Activated CD4-positive, CD25-positive, alpha-beta regulatory T cell (primary cell): ENCODE measurements at places on chromosomes 2 and 18.

DNA sequence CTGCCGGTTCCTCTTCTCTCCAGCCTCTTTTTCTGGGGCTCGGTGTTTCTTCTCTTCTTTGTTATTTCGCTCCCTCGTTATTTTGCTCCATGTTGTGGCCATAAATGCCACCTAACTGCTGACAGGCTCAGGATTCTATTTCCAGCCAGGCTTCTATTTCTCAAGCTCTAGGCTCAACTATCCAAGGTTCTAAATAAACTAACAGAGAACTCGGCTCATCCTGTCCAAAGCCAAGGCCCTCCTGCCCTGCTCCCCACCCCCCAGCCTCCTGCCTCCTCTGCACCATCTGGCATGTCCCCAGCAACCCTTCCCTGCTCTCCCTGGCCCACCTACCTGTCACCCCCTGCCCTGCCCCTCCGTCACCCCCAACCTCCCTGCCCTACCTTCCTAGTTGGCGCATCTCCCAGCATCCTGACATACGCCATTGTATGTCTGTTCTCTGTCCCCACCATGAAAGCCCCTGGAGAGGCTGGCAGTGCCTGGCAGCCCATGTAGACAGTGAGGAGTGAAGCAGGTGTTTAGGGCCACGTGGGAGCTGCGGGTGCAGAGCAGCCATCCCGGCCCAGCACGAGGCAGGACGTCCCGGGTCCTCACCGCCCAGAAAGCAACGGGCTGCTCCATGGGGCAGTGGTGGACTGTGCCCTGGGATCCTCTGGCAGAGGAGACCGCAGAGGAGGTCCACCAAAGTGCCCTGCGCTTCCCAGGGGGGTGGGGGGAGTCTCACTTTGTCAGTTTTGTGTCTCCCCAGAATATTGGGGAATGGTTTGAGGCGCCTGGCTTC lies 186.9 kb downstream of the TWIST2 start:
- no peak for DNase-seq

DNA sequence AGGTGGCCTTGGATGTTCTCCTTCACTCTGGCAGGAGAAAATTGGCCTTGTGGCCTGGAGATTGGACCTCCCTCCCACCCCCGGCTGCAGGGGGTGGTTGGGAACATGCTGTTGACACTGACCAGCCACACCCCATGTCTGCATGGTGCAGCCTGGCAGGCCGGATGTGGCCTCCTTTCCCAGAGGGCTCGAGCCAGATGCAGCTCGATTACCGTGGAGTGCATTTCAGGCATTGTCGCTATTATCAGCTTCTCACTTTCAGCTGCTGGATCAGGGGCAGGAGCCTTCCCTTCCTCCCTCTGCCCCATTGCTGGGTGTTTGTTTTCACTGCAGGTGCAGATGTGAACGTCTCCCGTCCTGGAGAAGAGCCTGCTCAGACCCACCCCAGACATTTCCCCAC lies 211.0 kb upstream of the SIX2 start:
- DNase-seq: no peak

GRCh38 chr2:224252631-224253030 lies 149.3 kb downstream of the FAM124B start:
- DNase-seq: no peak

DNA sequence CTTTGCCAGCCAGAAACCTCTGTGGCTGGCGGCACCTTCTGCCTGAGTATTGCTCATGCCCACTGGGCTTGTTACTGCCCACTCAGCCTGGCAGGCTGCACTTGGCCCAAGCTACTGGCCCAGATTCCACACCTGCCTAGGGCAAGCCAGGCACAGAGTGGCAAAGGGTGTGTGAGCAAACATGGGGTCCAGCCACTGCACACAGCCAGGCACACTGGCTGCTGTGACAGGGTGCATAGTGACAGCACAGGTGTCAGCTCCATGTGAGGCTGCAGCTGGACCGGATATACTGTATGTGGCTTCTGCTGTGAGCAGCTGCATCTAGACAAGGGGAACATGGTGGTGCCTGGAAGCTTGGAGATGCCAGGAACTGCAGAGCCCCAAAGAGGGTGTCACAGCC lies 113.9 kb downstream of the COPS8 start:
- no peak for DNase-seq

DNA sequence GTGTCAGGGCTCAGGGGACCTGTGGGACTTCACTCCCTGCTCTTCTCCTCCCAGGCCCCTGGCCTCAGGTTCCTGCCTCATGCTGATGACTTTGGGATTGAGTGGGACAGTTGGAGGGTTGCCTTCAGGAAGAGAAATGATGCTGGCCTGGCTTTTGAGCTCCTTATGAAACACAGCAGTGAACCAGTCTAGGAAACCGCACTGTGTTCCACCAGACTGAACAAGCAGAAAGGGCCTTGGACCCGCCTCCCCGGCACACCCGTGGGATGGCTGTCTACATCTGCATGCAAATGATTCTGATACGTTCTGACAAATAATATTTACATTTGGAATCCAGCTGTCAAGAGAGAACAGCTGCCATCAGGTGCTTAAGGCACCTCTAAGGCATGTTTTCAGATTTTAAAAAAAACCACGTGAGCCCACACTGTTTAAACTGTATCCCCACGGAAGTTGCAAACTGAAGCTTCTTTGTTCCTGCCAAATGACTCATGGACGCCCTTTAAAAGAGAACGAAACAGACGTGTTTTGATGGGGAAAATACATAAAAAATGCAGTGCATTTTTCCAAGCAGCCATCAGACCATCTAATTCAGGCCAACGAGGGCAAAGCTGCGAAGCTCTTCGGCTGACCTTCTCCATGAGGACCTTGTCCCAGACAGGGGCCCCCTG lies 27.6 kb upstream of the ASAP2 start:
- DNase-seq: no peak

DNA sequence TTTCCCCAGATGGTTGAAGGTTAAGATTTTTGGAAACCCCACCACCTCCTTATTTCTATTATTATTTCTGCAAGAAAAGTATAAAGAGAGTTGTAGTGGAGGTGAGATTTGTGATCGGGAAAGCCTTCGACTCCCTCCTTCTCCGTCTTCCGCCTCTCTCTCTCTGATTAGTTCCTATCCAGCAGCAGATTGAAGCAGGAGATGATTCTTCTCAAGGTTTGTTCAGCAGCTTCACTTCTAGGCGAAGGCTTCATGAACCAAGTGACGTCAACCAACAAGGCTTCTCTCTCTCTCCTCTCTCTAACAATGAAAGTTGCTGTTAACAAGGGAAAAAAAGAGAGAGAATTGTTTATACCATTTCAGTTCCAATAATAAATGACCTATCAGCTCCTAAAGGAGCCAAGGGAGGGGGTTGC lies at the start of gene BAZ2B:
TSS of gene BAZ2B (minus strand) at position 263 of the 416 bp plus-strand sequence. CDS start 137,829 bp downstream, outside the sequence.
- DNase-seq: no peak

DNA sequence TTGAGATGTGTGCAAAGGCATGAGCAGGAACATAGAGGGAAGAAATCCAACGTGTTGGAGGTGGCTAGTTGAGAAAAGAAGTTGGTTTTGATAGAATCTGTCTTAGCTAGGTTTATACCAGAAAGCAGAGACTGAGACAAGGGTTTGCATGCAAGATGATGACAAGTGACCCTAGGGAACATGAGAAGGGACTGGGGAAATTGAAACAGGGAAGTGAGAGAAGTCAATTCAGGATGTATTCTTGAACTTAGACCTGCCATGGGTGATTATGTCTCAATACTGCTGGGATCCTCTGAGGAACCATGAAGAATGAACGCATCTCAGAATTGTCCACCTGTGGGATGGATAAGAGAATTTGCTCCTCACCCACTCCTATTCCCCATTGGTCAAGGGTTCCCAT lies 20.5 kb downstream of the IL36A start:
- DNase-seq: no peak

- no peak for DNase-seq
Observed at GRCh38 chr2:60839126-60839813, 42.1 kb upstream of the REL start.

DNA sequence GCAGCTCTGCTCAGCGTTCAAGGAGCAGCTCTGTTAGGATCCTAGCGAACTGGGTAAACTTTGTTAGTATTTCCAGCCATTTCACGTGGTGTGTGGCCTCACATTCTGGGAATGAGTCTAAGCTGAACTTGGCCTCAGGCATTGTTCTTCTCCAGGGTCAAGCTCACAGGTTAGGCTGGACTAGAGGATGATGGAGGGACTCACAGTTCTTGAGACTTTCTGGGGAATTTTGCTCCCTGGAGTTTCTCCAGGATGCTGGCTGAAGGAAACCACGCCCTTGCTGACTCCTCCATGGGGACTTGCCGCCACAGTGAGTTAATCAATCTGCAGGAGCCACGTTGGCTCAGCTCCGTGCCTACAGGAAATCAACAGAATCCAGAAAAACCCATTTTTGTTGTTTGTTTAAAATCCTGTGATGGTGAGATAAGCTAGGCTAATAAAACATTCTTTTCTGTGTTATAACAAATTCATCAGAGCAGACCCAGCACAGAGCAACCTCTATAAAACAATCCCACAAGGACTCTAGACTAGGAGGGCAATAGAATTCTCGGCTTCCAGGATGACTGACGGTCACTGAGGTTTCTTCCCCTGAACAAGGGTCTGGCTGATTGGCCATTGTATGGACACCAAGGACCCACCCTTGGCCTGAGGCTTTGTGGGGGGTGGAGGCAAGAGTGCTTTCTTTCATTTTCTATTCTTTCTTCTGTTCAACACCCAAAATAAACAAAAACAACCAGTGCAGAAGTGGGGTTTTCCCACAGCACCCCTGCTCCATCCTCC lies 12.6 kb downstream of the CNDP1 start:
- DNase-seq: no peak

DNA sequence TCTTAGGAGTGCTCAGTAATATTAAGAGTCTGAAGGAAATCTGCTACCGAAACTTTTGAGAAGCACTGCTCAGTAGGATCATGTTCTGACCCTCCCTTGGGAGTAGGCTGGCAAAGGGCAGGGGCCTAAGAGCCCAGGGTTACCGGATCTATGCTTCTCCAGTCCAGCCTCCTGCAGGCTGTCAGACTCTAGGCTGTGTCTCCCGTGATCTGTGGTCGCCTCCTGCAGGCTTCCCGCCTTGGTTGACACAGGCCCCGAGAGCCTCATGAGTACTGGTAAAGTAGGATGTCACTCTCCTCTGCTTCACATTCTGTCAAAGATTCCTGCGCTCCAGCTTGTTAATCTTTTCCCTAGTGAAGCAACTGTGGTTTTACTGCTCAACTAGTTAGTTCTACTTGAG lies 647.8 kb upstream of the RAB6C start:
- DNase-seq: no peak

DNA sequence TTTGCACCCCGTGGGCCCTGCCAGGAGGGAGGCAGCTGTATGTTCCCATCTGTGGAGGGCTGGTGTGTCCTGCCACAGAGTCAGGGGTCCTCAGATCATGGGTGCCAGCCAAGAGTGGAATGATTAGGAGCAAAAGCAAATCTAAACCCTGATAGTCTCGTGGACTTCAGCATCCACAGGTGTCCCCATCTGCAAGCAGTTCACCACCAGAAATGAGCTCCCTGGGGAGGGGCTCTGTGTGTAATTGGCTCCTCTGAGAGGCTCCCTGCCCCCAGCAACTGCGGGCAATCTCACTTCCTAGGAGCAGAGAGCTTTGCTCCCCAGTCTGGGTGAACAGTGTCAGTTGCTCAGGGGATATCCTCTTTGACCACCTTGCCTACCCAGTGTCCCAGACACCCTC lies 78.1 kb downstream of the HNRNPLL start:
- DNase-seq: no peak

GRCh38 chr2:232894746-232895145 lies 24.7 kb downstream of the SNORC start:
- no peak for DNase-seq

- no peak for DNase-seq
Observed at GRCh38 chr18:56321470-56321869, 316.9 kb downstream of the TXNL1 start.

DNA sequence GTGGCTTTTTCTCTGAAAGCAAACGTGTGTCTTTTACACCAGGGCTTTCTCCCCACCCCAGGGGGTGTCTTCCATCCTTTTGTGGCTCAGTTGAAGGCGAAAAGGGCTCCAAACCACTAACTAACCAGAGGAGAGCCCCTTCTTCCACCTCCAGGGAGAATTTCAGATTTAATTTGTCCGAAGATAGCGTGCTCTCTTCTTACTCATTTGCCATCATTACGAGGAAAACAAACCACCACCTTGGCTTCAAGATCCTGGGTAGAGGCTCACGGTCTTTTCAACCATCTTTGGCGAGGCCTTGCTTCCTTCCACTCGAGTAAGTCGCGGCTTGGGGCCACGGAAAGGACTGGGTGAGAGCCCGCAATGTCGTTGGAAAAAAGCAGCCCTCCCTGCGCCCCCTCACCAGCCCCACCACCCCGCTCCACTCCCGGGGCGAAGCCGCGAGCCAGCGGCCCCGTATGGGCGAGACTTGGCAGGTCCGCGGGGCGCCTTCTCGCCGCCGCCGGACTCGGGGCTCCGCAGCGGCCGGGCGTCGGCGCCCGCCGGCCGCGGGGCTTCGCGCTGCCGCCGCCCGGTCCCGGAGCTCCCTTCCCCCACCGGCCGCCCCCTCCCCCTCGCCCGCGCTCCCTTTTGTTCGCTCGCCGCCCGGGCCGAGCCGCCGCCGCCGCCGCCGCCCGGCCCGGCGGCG lies 1.7 kb upstream of the ZNF532 start:
- DNase-seq: no peak

DNA sequence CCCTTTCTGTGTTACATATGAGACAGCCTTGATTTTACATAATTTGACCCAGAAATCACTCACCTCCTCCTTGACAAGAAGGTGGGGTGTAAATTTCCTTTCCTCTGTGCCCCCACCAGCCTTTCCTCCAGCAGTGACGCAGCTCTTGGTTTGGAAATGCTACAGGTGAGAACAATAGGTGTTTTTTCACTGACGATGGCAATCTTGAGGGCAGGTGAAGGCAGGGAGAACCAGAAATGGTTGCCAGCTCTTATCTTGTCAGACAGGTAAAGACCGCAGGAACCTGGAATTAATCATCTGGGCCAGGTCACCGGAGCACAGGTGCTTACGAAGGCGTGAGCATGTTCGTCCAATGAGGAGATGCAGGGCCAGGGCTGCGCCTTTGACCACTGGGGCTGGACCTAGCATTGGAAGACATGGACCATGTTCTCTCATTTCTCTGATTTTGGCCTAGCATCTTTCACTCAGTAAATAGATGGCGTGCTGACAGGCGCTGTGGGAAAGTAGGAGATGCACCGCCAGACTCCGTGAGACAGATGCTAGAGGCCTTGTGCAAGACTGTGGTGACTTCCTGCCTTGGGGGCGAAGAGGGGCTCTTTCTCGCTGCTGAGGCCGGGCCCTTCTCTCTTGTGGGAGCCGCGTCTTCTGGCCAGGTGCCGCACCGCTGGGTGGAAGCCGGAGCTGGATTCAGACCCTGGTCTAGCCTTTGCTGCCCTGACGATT lies 4.0 kb downstream of the CIDEA start:
- no peak for DNase-seq

GRCh38 chr2:143524559-143525401 lies 395.6 kb downstream of the ARHGAP15 start:
- no peak for DNase-seq

DNA sequence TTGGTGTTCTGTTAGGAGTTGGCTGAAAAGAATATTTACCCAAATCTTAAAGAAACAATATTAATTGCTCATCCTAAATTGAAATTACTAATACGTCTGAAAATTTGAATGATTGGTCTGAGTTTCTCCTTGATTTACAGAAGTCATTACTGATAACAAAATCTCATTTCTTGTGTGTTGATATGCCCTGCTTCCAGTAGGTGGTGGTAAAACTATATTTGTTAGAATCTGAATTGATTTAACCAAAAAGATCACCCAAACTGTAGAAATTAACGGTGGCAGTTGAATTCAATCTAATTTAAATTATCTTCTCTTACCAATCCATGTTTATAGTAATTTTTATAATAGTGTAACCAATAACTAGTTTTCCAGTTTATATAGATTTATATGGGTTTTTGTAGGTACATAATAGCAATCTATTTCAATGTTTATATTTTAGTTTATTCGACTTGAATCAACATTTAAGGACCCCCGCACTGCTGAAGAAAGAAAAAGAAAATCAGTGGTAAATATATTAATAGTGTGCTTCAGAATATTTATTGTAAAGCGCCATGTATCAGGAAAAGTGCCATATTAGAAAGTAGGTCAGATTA lies 38.3 kb downstream of the PAPOLG start:
- DNase-seq: no peak
